Left cardiac atrium (tissue), 4 donors: ENCODE measurements at places on chromosomes 11 and 22.
A peak's percentile ranks its signal among the peaks of the same experiment; 100 is the strongest.

- no peak for DNase-seq
Observed at GRCh38 chr11:79179087-79179486, 261.7 kb downstream of the TENM4 start.

GRCh38 chr11:61049063-61049377, 53.3 kb upstream of the CD5 start:
- DNase-seq, result no peak

DNA sequence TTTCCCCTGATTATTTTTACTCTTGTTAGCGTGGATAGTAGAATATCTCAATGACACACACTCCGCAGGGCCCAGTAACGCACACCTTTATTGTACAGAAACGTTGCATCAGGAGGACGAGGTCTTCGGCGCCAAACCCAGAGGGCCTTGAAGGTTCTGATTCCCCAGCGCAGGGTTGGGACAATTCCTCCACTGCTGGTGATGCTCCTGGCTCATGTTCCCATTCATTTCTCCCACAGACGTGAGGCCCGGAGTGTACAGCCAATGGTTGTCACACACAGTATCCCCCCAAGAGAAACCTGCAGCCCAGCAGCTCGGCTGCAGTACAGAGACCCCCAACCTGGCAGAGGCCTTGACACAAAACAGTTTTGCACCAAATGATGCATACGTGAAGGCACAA, 6.1 kb upstream of the ANO1 start:
- no peak for DNase-seq

- DNase-seq, result no peak
Observed at GRCh38 chr11:65133724-65134123, 595 bp downstream of the SYVN1 start.

- DNase-seq, result no peak
Observed at GRCh38 chr22:42222140-42222539, 48.3 kb downstream of the TCF20 start.

DNA sequence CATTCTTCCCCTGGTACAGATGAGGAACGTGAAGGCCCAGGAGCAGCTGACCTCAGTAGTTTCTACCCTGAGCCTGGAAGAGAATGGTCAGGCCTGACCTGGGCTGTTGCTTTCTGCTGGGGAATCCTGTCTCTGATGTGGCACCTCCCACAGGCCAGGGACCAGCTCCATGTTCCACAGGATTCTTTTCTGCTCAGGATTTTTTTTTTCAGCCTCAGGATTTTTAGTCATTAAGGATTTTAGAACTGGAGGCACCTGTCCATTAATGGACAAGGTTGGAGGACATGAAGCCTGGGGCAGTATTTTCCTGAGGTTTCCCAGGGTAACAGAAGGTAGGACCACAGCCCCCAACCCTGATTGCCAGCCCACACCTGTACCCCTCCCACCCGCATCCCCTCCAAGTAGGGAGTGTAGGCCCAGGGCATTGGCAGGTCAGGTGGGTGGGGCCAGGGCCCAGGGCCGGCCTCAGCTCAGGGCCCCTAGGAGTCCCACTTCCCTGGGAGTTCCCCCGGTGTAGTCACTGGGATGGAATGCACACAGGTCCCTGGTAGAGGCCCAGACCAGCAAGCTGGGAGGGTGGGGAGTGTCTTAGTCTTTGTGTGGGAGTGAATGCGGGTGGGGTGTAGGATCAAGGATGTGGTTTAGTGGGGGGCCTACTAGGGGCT, 16.1 kb downstream of the BIK start:
- no peak for DNase-seq

GRCh38 chr22:43118953-43119458, 8.5 kb downstream of the BIK start:
- DNase-seq, result no peak

- DNase-seq, result no peak
Observed at GRCh38 chr11:79018371-79018849, 422.4 kb downstream of the TENM4 start.

DNA sequence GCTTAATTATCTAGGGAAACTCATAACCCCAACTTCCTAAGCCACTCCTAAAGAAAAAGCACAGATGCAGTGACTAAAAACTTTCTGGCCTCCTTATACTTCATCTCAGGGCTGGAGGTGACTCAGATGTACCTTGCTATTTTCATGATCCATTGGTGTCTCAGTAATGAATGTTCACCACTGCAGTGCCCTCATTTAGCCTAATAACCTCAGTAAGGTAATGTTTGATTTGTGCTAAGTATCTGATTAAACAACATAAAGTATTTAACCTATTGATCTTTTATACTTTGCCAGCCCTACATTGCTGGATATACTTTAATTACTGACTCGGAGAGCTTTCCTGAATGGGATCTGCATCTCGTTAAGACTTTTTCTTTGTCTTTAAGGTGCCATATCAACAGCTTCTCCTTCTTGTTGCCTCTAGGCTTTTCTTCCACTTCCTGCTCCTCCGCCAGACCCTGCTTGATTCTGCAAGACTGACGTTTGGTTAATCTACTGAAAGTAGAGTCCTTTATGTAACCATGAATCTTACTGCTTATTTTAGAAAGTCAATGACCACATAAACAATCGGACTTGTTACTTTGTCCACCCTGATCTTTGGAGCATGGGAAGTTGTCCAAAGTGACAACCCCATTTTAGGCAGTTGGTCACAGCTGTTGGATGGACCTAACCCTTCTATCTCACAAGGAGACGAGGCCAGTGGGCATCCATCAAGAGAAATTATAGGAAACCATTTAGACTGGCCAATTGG, 303.0 kb downstream of the ST3GAL4 start:
- no peak for DNase-seq

GRCh38 chr11:131483877-131484276, 113.5 kb downstream of the NTM start:
- no peak for DNase-seq

DNA sequence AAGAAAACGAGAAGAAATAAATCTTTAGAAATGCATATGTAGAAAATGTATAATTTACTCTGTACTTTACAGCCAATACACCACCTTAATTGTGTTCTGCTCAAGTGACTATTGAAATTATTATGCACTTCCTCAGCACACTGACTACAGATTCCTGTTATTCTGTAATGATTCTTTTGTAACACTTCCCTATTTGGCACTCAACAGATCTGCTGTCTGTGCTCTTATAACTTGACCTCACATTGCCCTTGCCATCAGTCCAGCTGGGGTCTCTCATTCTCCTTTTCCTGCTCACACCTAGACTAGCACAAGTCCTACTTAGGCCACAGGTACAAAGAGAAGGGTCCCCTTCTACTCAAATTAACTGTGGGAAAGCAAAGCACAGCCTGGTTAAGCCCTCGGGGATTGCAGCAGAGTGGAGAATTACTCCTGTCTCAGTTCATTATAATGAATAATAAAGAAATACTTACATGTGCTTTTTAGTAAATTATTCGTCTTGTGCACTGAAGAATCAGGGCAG, 860.4 kb downstream of the OPCML start:
- DNase-seq, result no peak

DNA sequence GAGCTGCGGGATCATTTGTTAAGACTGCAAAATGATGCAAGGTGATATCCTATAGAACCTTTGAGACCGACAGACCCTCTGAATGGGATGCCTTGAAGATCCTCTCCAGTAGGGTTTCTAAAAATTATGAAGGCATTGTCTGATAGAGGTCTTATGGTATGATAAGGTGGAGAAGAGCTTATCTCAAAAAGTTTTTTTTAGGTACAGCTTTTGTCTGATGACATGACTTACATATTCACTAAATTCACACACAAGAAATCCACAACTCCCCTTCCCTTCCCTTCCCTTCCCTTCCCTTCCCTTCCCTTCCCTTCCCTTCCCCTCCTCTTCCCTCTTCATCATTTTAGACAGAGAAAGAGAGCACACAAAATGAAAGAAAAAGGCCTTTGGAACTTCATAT, 118.4 kb upstream of the CTSC start:
- DNase-seq, result no peak

GRCh38 chr11:18502352-18502751, 24.4 kb downstream of the TSG101 start:
- no peak for DNase-seq

GRCh38 chr11:93908689-93909088, 58.3 kb upstream of the VSTM5 start:
- DNase-seq, result no peak

DNA sequence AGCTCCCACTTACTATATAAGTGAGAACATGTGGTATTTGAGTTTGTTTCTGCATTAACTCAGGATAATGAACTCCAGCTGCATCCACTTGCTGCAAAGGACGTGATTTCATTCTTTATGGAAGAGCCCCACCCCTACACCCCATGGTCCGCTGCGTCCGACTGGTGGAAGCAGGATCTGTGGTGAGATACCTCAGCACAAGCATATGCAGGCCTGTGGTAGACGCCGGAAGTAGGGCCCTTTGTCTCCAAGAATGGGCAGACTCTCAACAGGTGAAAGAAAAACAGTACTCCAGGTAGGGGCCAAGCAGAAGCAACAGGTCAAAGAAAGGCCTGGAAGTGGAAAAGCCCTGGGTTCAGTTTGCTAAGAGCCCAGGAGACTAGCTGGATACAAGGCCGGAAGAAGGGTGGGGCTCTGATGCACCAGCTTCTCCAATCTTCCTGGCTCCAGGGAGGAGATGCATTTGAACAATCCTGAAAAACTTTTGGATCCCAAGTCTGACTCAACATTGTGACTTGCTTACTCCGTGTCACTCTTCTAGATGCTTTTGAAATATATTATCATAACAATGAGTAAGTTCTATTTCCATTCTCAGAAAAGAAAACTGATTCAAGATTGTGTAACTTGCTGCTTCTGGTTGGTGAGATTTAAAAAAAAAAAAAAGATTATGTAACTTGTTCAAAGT, 30.4 kb downstream of the NEAT1 start:
- DNase-seq, result peak; percentile 42

DNA sequence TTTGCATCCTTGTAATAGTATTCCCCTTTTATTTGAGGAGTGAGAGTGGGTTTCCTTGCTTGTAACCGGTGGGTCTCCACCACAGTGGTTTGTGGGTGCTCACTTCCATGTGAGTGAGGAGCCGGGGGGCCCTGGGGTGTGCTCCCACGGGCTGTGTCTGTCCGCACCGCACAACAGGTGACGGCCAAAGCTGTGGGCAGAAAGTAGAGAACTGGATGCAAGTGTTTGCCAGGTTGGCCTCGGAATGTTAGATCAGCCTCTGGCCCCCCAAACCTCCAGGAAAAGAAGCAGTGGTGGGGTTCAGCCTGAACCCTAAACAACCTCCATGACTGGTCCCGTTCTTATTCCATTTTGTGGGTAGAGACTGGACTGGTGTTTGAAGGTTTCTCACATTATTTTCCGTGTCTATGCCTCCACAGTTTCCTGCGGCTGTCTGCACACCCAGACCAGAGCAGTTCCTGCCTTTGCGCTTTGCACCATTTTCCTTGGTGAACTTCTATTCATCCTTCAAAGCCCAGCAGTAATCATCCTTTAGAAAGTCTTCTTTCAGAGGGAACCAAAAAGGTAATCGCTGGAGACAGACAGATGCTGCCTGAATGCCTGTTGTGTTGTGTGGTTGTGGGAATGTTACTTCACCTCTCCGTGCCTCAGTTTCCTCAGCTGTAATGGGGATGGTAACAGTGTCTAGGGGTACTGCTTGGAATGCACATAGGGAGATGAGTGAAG, 77.2 kb downstream of the MYEOV start:
- DNase-seq, result no peak

GRCh38 chr11:119423509-119424254, 710 bp upstream of the THY1 start:
- DNase-seq, result no peak

- no peak for DNase-seq
Observed at GRCh38 chr11:58772329-58773285, 40.9 kb upstream of the GLYAT start.

GRCh38 chr11:120807414-120808150, 216.3 kb upstream of the TBCEL start:
- no peak for DNase-seq

- DNase-seq, result no peak
Observed at GRCh38 chr11:34585735-34586487, 35.0 kb upstream of the EHF start.

DNA sequence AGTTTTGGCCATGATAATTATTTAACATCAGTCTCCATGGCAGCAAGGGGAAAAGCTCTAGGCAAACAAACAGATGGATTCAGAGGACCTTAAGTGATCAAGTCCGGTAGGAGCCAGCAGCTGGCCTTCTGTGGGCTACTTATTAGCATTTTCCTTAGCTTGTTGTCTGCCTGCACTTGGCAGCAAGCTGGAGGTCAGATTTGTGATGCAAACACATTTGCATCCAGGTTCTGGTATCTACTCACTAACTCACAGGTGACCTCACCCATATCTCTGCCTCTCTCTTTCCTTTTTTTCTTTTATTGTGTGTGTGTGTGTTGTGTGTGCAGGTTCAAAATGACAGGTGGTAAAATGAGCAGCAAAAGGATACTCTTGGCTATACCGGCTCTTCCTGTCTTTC, 32.3 kb downstream of the ARHGAP42 start:
- DNase-seq, result no peak

GRCh38 chr22:30031764-30032455, 48.4 kb upstream of the HORMAD2 start:
- DNase-seq, result no peak

- DNase-seq, result no peak
Observed at GRCh38 chr11:100031973-100032372, 655.1 kb upstream of the ARHGAP42 start.

- no peak for DNase-seq
Observed at GRCh38 chr11:115409691-115410220, 94.5 kb downstream of the CADM1 start.

DNA sequence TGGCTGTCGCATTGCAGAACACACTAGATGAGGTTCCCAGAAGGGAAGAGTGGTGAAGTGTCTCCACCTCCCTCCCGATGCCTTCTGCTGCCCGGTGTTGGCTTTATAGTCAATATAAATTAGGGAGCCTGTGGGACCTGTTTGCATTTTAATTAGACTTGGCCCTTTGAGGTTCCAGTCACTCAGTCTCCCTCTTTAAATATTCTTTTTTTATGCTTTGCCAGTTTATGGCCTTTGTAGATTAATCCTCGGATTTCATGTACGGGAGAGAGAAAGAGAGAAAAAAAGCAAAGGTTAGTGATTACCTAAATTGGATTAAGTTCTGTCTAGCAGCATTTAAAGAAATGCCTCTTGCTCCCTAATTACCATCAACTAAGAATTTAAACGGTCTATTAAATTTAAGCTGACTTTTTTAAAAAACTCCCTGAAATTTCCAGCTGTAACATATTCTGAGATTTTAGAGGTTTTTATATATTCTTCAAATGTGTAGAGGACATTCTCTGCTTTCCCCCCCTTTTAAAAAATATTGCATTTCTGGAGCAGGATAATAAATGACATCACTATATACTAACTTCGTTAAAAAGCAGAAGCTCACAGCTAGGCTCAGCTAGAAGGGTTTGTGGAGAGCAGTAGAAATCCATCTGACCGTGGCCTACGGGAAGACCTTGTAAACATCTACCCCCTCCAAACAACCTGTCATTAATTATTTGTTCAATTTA, 84.4 kb downstream of the PRR5L start:
- DNase-seq, result no peak
